Aorta (tissue), 5 donors: ENCODE measurements at places on chromosomes 5 and 9. TPM values are rescaled to one million over a fixed set of nuclear protein-coding genes. Genes with fewer than 3 reads are reported as not detected.
A peak's percentile ranks its signal among the peaks of the same experiment; 100 is the strongest.

The RASGEF1C gene
- 0.66 TPM for total RNA-seq

- DNase-seq = no peak
These were observed 158.8 kb downstream of the SLF1 start for GRCh38 chr5:94777056-94777880.

DNA sequence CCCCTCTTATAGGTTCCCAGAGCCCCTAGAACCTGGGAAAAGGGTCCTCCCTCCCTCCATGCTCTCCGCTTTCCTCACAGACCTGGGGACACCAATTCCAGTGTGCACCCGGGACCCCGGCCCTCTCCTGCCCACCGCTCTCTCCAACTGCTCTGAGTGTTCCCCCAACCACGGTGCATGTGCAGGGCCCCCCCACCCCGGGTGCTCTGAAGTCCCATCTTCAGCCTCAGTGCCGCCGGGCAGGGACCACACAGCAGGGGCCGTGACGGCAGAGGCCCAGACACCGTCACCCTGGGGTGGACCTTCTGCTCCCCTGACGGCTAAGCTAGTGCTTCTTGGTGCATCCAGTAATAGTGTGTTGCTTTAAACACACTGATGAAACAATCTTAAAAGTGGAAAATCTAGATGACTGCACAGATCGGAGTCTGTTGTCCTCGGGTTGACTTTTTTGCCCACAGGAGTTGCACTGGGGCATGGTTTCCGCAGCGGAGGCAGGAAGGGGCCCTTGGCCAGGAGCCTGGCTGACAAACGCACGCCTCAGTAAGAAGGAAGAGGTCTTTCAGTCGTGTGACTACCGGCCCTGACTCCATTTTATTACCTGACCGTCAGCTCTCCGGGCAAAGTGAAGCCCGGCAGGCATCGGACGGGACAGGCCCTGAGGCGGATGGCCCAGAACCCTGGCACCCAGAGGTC is 36.2 kb upstream of the SLC6A3 start:
- peak; percentile 39 for DNase-seq

GRCh38 chr5:151863566-151863965 is 61.1 kb downstream of the GLRA1 start:
- no peak for DNase-seq

DNA sequence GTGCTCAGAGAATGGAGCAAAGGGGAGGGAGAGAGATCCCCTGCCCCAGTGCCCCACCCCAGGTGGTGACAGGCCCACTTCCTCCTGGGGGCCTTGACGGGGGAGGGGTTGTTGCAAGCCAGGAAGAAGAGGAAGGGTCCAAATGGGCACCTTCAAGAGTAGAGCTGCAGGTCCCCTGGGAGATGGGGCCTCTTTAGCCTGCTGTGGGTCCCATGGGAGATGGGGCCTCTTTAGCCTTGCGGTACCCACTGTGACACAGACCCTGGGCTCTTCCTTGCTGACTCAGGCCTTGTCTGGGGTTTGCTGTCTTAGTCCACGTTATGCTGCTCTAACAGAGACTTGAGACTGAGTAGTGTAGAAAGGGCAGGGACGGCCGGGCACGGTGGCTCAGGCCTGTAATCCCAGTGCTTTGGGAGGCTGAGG is 9.6 kb upstream of the TOR4A start:
- no peak for DNase-seq

GRCh38 chr9:22528485-22528884 is 81.9 kb downstream of the DMRTA1 start:
- no peak for DNase-seq

DNA sequence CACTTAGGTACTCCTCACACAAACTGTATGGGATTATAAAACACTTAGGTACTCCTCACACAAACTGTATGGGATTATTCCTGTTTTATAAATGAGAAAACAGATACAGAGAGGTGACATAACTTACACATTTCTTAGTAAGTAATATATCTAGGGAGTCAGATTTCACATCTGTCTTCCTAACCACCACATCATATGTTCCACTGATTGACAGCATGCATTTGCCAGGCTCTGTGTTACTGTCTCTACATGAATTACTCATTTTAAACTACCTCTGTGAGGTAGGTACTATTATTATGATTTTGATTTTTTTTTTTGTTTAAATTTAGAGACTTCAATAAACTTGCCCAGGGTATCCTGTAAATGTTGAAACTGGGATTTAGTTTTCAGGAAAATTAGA is 232.7 kb downstream of the CCDC171 start:
- no peak for DNase-seq

DNA sequence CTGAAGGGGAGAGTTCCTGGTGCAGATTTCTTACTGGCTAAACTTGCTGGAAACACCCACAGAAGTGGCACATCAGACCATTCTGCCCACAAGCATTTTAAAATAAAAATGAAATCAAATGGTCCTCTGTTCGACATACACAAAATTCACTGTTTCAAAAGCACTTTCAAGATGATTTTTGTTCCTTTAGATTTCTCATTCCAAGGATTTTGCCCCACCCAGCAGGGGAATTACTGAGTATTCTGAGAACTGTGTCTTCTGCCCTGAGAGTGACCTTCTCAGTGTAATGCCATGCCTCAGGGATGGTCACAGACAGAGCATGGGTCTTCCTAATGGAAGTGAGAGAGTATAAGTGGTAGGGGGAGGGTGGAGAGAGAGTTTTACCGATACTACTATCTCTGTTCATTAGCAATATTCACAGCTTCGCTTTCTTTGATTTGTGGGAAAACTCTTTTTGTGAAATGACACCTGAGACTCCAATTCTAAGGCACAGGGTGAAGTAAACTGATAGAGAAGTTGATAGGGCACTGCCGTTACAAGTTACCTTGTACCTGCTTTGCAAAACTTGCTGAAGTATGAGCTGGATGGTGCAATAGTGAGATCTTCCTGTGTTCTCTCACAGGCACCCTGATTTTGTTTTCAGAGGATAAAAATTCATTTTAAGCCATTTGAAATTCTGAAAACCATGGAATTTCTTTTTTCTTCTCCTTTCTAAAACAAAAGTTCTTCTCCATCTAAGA is 95.8 kb upstream of the CD180 start:
- DNase-seq = no peak
